Fibroblast of the conjunctiva (primary cell): ENCODE measurements at places on chromosomes 11 and 22.

DNA sequence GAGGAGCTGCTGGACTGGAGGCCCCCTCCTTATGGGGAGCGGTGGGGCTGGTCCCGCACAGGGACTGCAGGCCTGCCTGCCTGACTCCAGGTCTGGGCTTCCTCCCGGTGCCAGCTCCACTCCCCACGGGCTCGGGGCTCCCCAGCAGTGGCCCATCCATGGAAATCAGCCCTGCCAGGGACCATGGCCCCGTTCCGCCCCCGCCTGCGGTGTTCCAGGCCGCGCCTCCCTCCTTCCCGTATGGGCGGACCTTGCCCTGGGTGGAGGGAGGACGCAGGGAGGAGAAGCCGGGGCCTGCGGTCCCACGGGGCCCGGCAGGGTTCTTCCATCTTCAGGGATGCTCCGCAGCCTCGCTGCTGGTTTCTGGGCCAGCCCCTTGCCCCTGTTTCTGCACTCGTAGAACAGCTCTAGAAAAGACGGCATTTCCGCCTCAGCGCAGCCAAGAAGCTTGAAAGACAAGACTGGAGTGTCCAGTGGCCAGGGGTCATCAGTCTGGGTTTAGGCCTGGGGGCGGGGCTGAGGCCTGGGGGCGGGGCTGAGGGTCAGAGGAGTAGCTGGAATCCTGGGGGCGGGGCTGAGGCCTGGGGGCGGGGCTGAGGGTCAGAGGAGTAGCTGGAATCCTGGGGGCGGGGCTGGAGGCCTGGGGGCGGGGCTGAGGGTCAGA, 1330.6 kb downstream of the BRD1 start:
- DNase-seq, result no peak

GRCh38 chr22:30943368-30943767, 25.2 kb downstream of the MORC2 start:
- no peak for DNase-seq

DNA sequence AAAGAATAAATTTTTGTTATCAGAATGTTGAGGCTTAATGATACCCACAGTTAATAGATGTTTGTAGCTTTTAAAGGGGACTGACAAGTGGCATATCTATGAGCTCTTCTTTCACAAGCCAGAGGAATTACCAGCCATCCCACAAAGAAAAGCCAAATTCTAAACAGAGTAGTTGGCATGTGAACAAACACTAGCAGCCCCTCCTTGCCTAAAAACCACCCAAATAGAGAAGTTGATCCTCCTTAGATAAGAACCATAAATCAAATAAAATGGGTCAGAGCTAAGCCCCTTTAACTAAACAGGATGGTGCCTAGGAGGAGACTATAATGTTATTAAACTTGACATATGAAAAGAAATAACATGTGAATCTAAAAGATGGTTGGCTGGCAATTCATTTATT, 11.4 kb downstream of the LPXN start:
- DNase-seq, result no peak

- no peak for DNase-seq
Measured at GRCh38 chr11:73461335-73461840, 85.2 kb downstream of the RELT start.

DNA sequence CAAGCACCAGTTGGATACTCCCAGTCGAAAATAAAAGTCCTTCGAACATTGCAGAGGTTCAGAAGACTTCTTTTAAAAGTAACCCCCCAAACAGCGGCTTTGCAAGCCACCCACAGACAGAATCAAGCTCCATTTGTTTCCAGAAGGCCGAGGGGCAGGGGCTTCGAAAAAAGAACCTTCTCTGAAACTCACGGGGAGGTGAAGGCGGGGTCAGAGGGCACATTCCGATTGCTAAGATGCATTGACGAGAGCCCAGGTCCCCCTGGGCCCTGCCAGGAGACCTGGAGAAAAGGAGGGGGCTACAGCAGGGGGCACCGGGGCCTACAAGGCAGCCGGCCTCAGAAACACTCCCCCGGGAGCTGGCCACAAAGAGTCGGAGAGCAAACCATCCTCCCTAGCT, 306.8 kb downstream of the MN1 start:
- DNase-seq, result no peak

- no peak for DNase-seq
Measured at GRCh38 chr11:45410391-45411227, 124.5 kb upstream of the SYT13 start.

DNA sequence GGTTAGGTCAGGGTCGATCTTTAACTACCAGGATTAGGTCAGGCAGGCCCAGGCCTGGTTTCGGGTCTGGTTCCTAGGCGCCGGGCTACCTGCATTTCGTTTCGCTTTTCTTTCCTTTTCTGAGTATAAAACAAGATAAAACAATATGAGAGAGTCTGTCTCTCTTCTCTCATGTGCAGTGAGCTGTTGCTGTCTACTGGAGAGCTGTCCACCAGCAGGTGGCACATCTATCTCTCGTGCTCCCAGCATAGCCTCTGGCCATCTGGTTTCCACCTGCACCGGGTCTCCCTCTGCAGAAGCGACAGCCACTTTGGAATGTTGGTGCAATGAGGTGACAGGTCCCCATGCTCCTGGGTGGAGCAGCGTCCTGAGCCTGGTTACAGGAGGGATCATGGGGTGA, 27.6 kb downstream of the RIBC2 start:
- peak; percentile 63 for DNase-seq

GRCh38 chr11:83938148-83938547, 652.0 kb upstream of the CCDC90B start:
- DNase-seq, result no peak

GRCh38 chr11:6238902-6239301, at the start of gene CNGA4:
CNGA4 (plus strand) TSS chr11:6239089; CDS start chr11:6239207, 118 bp downstream.
- no peak for DNase-seq

DNA sequence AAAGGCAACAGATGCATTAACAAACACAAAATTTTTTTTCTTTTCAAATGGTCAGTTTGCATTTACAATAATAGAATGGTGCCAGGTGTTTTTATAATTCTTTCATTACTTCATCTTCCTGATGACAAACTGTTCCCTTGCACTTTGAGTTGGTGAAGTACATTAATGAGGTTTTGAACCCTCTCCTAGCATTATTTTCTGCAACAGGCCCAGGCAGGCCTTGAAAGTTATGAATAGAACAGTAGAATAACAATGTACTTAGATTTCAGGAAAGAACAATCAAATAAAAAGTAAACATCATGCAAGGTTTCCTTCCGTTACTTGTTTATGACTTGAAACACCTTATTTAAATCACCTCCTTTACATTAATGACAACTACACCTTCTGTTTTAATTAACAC, 9.6 kb downstream of the BTG4 start:
- DNase-seq, result no peak

- DNase-seq, result no peak
Measured at GRCh38 chr11:113904379-113905101, at the start of gene HTR3B. HTR3B (plus strand) TSS chr11:113904796; CDS start chr11:113904934, 138 bp downstream.

DNA sequence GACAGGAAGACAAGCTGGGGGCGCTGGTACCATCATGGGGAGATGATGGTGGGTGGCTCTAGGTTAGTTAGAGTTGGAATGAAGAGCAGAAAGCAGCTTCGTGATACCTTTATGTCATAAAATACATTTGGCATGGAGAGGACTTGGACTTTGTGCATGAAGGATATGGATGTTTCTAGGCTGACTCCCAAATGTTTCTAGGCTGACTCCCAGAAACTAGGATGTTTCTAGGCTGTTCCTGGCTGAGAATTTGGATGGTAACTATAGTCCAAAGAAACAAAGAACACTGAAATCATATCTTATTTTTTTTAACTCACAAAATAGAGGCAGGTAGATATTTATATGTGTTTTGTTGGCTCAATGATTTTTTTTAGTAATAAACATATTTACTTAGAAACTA, 89.4 kb upstream of the VPREB1 start:
- DNase-seq, result no peak

GRCh38 chr22:17397756-17398547, 28.7 kb downstream of the CECR2 start:
- no peak for DNase-seq

DNA sequence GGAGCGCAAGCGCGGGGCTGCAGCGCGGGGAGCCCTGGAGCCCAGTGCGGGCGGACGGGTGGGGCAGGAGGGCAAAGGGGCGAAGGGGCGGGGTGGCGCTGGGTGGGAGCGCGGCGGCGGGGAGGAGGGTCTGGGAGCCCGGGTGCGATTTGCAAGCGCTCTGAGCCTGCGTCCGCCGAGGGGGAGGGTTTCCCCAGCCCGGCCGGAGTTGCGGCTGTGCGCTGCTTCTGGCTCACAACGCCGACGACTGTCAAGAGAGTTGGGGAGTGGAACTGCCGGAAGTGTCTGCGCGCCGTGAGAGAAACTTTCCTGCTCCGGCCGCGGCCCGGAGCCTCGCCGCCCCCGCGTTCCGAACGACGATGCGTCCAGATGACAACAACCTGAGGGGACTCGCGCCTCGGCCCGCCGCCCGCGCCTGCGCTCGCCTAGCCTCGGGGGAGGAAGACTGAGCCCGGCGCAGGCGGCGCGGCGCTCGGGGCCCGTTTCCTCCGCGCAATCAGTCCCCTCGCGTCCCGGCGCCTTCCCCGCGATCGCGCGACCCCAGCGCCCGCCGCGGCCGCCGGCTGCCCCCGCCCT, at the start of gene ARHGAP42:
Gene ARHGAP42 (plus strand): TSS at position 235 of the 576 bp plus-strand sequence. CDS start 391 bp downstream, outside the sequence.
- DNase-seq, result peak; percentile 30

- no peak for DNase-seq
Measured at GRCh38 chr22:46659791-46660186, 39.6 kb downstream of the GRAMD4 start.

GRCh38 chr22:35452351-35452781, 52.4 kb downstream of the MCM5 start:
- no peak for DNase-seq

DNA sequence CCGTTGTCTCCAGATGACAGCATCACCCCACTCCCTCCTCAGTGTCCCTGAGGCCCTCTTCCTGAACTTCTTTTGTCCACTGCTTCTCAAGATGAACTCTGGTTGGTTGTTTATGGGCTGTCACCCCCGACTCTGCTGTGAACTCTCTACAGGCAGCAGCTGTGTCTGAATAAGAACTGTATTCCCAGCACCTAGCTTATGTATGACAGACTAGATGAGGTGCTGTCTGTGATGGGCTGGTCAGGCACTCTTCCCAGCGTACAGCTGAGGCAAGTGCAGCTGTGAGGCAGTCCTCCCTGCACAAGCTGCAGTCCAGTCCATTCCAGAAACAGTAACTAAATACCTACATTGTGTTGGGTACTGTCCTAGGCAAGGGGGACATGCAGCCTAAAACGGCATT, 111.4 kb upstream of the PITPNB start:
- no peak for DNase-seq

GRCh38 chr11:8867931-8868631, 42.9 kb upstream of the AKIP1 start:
- peak; percentile 37 for DNase-seq

DNA sequence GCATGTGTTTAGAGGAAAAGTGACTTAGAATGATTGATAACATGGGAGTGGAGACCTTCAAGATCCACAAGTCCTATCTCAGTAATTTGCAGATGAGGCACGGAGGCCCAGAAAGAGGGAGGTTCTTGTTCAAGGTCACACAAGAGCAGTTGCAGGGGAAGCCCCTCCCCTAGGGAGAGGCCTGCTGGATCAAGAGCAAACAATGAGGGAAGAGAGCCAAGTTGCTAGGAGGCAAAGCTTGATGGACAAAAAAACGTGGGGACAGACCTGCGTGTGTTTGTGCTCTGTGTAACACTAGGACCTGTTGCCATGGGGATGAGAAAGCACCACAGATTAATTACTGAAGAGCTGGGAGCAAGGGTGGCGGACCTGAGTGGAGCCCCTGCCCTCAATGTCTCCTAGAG, 6.4 kb upstream of the MFRP start:
- no peak for DNase-seq

- no peak for DNase-seq
Measured at GRCh38 chr11:127898422-127899365, 688.7 kb downstream of the ETS1 start.

- DNase-seq, result no peak
Measured at GRCh38 chr11:59302991-59303390, 55.7 kb upstream of the OR5AN1 start.

GRCh38 chr11:241634-242033, 4.9 kb downstream of the PSMD13 start:
- no peak for DNase-seq

DNA sequence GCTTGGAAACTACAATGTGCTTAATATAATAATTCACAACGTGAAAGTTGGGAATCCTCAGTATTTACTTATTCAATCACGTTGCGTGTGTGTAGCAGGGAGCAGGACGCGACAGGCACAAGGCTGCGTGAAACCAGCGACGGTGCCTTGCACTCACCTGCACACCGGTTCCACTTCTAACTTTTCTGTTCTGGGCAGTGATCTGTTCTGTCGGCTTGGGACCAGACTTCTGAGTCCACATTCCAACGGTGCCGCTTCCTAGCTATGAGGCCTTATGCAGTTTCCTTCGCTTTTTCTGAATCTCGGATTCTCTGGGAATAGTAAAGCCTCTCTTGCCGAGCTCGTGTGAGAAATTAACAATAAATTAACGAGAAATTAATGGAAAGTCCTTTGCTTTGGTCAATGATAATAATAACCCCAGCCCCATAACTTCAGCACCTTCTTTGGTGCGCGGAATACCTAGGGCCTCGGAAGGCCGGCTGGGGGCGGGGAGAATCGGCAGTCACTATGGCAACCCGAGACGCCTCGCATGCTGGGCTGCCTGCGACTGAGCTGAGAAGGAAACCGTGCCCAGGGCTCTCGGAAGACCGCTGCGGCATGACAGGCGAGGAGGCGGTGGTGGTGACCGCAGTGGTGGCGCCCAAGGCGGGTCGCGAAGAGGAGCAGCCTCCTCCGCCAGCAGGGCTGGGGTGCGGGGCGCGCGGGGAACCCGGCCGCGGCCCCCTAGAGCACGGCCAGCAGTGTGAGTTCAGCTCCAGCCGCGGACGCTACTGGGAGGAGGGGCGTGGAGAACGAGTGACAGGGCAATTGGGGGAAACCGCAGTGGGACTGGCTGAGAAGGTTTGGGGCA, at the start of gene C11orf97:
Gene C11orf97 (plus strand): TSS at position 530 of the 850 bp plus-strand sequence. CDS start 68 bp downstream, at position 598.
- DNase-seq, result no peak
